Retina (tissue), 1 donor: ENCODE measurements at places on chromosomes 7 and 10.

DNA sequence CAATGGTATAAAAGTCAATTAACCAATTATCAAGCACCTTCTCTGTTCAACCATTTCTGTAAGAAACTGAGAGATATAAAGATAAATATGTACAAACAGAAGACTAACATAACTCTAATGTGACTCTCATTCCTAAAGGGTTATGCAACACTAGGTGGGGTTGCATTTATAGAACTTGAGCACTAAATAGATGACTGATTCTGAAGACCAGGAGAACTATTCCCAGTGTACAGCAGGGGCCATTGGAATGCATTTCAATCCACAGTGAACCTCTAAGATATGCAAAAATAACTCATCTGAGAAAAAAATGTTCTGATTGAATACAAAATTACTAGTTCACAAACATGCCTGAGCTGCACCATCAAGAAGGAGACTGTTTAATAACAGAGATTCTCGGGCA lies 341.2 kb upstream of the STEAP1 start:
- no peak for DNase-seq

DNA sequence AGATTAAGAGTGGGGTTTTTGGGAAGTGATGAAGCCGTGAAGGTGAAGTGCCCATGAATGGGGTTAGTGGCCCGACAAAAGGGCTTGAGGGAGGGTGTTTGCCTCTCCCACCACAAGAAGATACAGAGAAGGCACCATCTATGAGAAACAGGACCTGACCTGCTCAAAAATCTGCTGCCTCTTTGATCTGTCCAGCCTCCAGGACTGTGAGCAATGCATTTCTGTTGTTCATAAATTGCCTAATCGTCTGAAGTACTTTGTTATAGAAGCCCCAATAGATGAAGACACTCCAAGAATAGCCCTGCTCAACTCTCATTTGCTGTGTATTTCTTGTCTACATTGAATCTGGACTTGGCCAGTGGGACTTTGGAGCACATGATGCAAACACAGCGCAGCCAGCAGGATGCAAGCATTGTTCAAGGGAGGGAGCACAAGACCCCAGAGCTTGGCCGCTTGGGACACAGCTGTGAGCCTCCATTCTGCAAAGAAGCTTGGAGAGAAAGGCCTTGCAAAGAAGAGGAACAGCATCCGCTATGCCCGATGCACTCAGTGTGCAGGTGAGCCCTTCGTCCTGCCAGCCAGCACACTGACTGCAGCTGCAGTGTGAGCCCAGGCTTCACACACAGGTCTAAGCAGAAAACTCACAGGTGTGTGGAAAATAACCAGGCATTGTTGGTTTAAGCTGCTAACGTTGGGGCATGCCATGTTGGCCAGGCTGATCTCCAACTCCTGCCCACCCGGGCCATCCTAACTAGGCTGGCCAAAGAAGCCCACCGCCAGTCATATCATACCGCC lies 73.2 kb upstream of the KLF6 start:
- DNase-seq, result no peak

DNA sequence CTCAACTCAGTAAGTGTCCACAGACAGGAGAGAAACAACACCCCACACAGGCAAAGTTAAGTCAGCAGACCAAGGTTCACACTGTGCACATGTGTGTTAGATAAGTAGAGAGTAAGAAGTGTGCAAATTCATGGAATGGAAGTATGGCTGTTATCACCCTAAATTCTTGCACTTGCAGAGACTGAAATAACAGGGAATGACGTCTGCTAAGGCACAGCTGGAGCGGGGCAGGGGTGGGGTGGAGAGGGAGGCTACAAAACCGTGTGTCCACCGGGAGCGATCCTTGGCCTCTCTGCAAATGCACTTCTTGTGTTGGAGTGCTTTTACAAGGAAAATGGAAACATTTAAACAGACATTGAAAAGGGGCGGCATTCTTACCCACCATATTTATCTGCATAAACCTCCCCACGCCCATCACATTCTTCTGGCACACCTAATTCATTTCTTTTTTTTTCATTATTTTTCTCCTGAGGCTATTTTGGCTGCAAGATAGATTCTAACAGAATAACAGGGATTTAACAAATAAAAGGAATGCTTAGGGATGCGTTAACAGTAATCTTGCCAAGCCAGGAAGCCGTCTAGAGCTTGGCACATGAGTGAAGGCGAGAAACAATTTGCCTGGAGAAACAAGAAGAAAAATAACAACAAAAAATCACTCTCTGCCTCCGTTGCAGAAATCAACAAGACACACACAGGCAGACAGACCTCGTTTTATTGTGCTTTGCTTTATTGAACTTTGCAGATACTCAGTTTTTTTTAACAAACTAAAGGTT lies 30.1 kb downstream of the TNS3 start:
- DNase-seq, result no peak

- DNase-seq, result peak; percentile 68
Measured at GRCh38 chr7:45573661-45574415, at the start of gene ADCY1. Gene ADCY1, plus strand, starts transcription at chr7:45574368. Its CDS starts 176 bp downstream, at chr7:45574544.

DNA sequence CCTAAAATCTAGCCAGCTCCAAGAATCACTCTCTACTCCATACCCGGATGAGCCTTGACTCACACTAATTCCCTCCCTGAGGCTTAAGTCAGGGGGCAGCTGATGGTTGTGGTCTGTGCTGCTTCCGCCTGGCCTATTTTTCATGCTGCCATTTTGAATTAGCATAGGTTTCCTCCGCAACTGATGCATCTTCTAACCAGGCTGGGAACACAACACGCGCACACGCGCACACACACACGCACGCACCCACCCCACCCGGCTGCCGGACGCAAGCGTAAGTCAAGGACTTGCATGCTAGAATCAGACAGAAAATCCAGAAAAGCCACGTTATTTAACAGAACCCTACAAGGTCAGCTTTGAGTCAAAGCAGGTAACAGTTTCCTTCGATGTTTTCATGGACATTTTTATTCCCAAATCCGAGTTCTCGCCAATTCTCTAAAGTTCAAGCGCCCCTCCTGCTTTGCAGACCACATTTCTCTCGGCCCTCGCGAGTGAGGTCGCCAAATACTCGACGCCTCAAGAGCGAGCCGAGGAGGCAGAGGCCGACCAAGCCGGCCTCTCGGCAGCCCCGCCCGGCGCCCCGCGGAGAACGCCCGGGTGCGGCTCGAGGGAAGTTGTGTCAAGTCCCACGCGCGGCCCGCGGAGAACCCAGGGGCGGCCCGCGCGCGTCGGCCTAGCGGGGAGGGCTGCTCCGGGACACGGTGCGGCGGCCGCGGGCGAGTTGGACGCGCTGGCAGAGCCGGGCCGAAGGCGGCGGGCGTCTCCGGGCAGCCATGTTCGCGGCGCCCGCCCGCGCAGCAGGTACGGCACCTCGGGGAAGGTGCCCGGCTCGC lies 961 bp downstream of the SCRN1 start:
- peak; percentile 88 for DNase-seq
